ENCODE measurements at places on chromosomes 7 and 10. TPM values are rescaled to one million over a fixed set of nuclear protein-coding genes. Genes with fewer than 3 reads are reported as not detected.

PRR15 gene
- total RNA-seq = not detected

PRKG1 gene
- total RNA-seq = 68.3 TPM

ERCC6 gene
- total RNA-seq = 3.6 TPM

ASAH2B gene
- 0.37 TPM for total RNA-seq

DOCK4 gene
- total RNA-seq = not detected

All from G401 (cell line).